ENCODE measurements at places on chromosomes 12 and 14. TPM values are rescaled to one million over a fixed set of nuclear protein-coding genes. Genes with fewer than 3 reads are reported as not detected.
A peak's percentile ranks its signal among the peaks of the same experiment; 100 is the strongest.

DNA sequence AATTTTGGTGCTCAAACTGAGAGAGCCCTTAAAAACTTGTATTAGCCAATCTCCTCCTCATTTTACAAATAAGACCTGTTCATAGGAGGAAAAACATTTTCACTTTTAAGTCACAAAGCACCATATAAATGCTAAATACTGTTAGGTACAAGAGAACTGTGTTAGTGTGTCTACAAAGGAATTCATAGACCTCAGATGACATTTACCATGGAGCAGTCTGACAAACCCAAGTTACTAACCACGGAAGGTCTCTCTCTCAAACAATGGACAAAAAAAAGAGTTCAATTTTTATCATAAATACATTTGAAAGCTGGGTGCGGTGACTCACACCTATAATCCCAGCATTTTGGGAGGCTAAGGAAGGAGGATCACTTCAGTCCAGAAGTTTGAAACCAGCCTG, 10.0 kb downstream of the SBNO1 start:
- no peak for DNase-seq

DNA sequence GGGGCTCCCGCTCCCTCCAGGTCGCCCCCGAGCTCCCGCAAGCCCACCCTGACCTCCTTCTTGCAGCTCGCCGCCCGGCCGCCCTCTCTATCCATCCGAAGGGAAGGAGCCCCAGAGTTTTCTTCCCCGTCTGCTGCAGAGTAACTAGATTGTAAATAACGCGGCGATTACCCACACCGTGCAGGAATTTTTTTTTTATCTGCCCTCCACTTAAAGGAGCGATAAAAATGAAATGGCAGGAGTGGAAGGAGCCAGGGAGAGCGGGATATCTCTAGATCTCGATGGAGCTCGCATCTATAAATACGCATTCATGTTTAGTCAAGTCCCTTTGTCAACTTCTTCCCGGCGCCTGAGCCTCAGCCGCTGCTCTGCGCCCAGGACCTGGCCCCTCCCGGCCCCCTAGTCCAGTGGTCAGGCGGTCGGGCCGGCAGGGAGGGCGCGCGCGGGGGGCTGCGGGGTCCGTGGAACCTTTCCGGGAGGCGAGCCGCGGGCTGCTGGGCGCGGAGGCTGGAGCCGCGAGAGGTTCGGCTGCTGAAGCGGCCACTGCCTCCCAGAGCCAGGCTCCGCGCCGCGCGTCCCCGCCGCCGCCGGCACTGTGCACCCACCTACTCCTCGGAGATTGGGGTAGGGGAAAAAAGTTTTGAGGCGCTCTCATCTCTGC, 386.0 kb downstream of the BCAT1 start:
- peak; percentile 71 for DNase-seq

- DNase-seq: peak; percentile 37
These were observed 8.5 kb downstream of the TMEM229B start for GRCh38 chr14:67480011-67480410.

- no peak for DNase-seq
These were observed 3.3 kb upstream of the TEAD4 start for GRCh38 chr12:2955888-2956287.

CATSPERB gene
- 1.3 TPM for polyA plus RNA-seq
